Motor neuron (in vitro differentiated cells): ENCODE measurements at places on chromosomes 3 and 15. TPM values are rescaled to one million over a fixed set of nuclear protein-coding genes. Genes with fewer than 3 reads are reported as not detected.

MORC1 gene
- 0.05 TPM in 1 of 2 replicates, not detected in the other for total RNA-seq

KBTBD13 gene
- 0.19 TPM in 1 of 2 replicates, not detected in the other for total RNA-seq

CFAP91 gene
- total RNA-seq: 19.7 and 26.0 TPM in 2 replicates

PTX3 gene
- 5.2 and 6.4 TPM in 2 replicates for total RNA-seq

DUOXA2 gene
- 0.49 TPM in 1 of 2 replicates, not detected in the other for total RNA-seq

SLC9A9 gene
- 0.29 and 0.82 TPM in 2 replicates for total RNA-seq

RBP2 gene
- total RNA-seq: 1.8 and 20.8 TPM in 2 replicates

GRCh38 chr15:26051761-26052675 is 188.9 kb upstream of the ATP10A start:
- no peak for ATAC-seq

- ATAC-seq: no peak
Measured at GRCh38 chr3:9399746-9400145, 2.3 kb downstream of the SETD5 start.

DNA sequence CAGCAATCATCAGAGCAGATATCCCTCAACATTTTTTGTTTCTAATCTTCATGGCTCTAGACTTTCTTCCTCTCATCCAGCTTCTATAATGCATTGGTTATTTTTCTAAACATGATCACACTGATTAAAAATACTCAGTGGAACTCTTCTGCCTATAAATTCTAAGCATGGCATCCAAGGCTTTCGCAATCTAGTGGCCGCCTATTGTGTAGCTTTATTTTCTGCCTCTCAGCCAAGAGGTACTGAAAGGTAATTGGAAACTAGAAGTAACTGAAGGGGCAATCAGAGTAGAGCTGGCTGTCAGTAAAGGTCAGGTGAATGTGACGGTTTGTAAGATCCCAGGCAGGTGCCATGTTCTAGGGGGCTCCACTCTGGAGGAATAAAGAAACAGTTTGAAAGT is 33.4 kb downstream of the OXSM start:
- ATAC-seq: no peak

DNA sequence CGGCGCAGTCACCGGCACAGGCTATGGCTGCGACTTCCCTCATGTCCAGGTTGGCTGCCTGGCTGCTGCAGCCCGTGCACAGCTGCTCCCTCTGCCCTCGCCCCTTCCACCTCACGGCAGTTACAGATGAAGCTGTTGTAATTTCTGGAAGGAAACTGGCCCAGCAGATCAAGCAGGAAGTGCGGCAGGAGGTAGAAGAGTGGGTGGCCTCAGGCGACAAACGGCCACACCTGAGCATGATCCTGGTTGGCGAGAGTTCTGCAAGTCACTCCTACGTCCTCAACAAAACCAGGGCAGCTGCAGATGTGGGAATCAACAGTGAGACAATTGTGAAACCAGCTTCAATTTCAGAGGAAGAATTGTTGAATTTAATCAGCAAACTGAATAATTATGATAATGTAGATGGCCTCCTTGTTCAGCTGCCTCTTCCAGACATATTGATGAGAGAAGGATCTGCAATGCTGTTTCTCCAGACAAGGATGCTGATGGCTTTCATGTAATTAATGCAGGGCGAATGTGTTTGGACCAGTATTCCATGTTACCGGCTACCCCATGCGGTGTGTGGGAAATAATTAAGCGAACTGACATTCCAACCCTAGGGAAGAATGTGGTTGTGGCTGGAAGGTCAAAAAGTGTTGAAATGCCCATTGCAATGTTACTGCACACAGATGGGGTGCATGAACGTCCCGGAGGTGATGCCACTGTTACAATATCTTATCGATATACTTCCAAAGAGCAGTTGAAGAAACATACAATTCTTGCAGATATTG is 13.2 kb upstream of the GNB4 start:
- no peak for ATAC-seq

DNA sequence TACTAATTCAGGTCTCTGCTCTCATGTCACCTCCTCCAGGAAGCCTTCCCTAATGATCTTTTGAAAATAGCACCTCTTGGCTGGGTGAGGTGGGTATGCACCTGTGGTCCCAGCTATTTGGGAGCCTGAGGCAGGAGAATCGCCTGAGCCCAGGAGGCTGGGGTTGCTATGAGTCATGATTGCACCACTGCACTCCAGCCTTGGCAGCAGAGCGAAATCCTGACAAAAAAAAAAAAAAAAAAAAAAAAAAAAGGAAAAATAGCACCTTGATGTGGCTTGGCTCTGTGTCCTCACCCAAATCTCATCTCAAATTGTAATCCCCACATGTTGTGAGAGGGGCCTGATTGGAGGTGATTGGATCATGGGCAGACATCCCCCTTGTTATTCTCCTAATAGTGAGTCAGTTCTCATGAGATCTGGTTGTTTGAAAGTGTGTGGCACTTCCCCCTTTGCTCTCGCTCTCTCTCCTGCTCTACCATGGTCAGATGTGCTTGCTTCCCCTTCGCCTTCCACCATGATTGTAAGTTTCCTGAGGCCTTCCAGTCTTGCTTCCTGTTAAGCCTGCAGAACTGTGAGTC is 11.2 kb upstream of the RNU6-1 start:
- no peak for ATAC-seq

DNA sequence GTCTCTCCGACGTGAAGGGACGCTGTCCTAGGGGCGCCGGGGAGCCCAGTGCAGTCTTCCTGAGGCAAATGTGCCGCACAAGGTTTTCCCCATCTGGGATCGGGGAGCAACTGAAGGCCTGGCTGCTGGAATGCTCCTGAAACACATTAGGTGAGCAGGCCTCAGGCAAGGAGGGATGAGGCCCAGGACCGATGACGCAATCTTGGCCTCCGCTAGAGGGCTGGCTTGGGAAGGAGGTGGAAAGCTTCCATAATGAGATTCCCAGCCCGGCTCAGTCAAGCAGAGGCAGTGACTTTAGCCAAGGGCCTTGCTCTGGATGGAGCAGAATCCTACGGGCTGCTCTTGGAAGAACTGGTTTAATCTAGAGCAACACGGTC is 50.8 kb downstream of the CPN2 start:
- ATAC-seq: peak; percentile 37
